ENCODE measurements at places on chromosomes 4 and X.
A peak's percentile ranks its signal among the peaks of the same experiment; 100 is the strongest.

DNA sequence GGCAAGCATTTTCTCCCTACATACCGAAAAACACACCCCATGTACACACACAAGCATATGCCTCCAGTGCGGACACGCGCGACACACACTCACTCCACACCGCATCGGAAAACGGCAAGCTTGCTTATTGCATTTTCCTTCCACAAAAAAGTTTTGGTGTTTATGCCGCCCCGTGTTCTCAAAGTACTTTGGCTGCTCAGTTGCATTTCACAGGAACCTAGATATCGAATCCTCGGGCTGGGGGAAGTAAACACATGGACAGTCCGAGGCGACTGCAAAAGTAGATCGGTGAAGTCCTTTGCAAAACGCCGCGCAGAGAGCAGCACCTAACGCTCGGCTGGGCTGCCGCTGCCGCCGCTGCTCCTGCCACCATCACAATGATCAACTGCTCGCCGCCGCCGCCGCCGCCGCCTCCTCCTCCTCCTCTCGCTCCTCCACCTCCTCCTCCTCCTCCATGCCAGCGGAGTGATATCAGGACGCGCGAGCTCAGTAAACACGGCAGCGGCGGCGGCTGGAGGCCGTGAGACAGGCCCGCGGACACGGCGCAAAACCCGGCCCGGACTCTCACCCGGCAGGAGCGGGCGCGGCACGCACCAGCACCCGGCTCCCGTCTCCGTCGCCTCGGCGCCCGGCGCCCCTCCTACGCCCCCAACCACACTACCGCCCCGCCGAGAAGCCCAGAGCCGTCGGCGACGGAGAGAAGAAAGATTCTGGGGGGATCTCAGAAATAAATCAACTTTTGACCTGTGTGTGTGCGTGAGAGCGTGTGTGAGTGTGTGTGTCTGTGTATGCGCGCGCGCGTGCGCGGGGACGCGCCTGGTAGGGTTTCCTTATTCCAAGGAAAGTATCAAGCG, at the start of gene MAML3:
Gene MAML3 (minus strand): TSS at position 467 of the 854 bp plus-strand sequence. CDS start 857 bp downstream, outside the sequence.
- peaks cover 3% of the 10 kb centered on the region for H3K36me3 ChIP-seq
- peak within 1 kb of the TSS; percentile 63 for H3K27ac ChIP-seq
- H3K4me1 ChIP-seq = peaks cover 57% of the 10 kb centered on the region
- peak within 1 kb of the TSS; percentile 86 for H3K4me3 ChIP-seq
- peak; percentile 76 for DNase-seq

DNA sequence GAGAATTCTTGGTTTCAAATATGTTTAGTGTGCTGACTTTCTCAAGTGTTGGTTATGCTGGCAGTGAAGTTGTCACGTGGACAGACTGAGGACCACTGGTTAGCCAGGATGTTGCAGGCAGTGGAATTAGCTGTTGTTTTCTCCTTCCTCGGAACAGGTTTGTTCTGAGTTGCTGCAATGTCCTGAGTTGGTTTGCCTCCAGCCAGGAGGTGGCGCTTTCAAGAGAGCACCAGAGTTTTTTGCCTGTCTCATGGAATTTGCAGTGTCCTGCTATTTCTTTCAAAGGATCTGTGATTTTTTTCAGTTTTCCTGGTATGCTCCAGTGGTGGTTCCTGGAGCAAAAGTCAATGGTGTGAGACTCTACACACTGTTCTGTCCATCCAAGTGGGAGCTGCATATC, 158.1 kb upstream of the CXorf66 start:
- peaks cover 3% of the 10 kb centered on the region for H3K27me3 ChIP-seq
- H3K4me1 ChIP-seq = no peaks in the 10 kb centered on the region
- no peaks in the 10 kb centered on the region for H3K36me3 ChIP-seq
- DNase-seq = no peak
- no peak overlapping the region for H3K4me3 ChIP-seq
- H3K27ac ChIP-seq = no peak overlapping the region

- H3K27me3 ChIP-seq = peaks cover 2% of the 10 kb centered on the region
- no peak overlapping the region for H3K4me3 ChIP-seq
- DNase-seq = no peak
- H3K4me1 ChIP-seq = no peaks in the 10 kb centered on the region
- no peak overlapping the region for H3K27ac ChIP-seq
These were observed 14.5 kb downstream of the PRSS48 start for GRCh38 chr4:151291485-151291884.

- no peak for DNase-seq
- no peak overlapping the region for H3K27ac ChIP-seq
- no peaks in the 10 kb centered on the region for H3K4me1 ChIP-seq
- no peaks in the 10 kb centered on the region for H3K27me3 ChIP-seq
These were observed 108.7 kb upstream of the PACRGL start for GRCh38 chr4:20591571-20591970.

GRCh38 chr4:143701365-143701764, 890 bp upstream of the FREM3 start:
- H3K27ac ChIP-seq = no peak overlapping the region
- no peaks in the 10 kb centered on the region for H3K36me3 ChIP-seq
- DNase-seq = no peak
- H3K4me1 ChIP-seq = peaks cover 9% of the 10 kb centered on the region
- peaks cover 29% of the 10 kb centered on the region for H3K27me3 ChIP-seq
- peak overlapping the region; percentile 52 for H3K4me3 ChIP-seq

DNA sequence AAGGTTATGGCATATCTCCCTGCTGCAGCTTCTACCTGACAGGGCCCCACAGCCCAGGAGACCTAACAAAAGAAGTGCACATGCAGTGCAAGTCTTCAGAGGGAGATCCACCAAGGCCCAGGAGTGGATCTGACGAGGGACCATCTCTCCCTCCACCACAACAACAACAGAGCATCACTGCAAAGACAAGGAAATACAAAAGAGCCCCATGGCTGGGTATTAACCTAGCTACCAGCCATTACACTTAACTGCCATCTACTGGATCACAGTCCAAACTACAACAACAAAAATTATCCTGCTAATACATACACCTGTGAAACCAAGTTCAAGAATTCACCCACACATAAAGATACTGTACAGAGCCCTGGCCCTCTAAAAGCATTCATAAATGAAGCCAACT, 280.2 kb upstream of the SLC7A11 start:
- no peaks in the 10 kb centered on the region for H3K4me1 ChIP-seq
- H3K4me3 ChIP-seq = no peak overlapping the region

DNA sequence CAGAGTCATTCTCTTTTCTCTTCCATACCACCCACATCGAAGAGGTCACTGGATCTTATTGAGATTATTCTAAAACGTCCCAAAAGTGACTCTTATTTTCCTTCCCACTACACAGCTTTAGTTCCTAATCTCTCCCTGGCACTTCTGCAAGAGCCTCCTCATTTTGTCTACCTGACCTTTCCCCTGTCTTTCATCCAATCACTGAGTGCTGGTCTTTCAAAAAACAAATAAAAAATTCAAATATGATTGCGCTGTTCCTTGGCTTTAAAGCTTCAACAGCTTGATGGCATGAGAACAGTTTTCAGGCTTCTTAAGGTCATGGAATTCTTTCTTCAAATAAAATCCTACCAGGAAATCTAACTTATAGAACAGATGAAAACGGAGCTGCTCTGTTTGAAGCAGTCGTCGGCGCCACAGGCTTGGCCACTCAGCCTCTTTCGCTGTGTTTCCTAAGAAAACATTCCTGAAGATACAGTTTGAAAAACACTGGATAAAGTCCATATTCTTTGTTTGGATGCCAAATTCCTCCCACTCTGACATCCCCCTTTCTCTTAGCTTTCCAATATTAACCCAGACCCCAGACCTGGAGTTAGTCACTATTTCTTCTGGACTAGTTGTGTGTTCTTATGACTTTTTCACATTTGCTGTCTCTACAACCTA, 12.5 kb downstream of the SYTL5 start:
- no peak overlapping the region for H3K4me3 ChIP-seq
- peaks cover 1% of the 10 kb centered on the region for H3K27me3 ChIP-seq
- no peak overlapping the region for H3K27ac ChIP-seq
- H3K36me3 ChIP-seq = no peaks in the 10 kb centered on the region
- no peaks in the 10 kb centered on the region for H3K4me1 ChIP-seq

- H3K27me3 ChIP-seq = no peaks in the 10 kb centered on the region
- H3K27ac ChIP-seq = no peak overlapping the region
- H3K4me3 ChIP-seq = no peak overlapping the region
- no peaks in the 10 kb centered on the region for H3K4me1 ChIP-seq
- H3K36me3 ChIP-seq = no peaks in the 10 kb centered on the region
These were observed 88.3 kb downstream of the CLCN4 start for GRCh38 chrX:10244915-10245622.

DNA sequence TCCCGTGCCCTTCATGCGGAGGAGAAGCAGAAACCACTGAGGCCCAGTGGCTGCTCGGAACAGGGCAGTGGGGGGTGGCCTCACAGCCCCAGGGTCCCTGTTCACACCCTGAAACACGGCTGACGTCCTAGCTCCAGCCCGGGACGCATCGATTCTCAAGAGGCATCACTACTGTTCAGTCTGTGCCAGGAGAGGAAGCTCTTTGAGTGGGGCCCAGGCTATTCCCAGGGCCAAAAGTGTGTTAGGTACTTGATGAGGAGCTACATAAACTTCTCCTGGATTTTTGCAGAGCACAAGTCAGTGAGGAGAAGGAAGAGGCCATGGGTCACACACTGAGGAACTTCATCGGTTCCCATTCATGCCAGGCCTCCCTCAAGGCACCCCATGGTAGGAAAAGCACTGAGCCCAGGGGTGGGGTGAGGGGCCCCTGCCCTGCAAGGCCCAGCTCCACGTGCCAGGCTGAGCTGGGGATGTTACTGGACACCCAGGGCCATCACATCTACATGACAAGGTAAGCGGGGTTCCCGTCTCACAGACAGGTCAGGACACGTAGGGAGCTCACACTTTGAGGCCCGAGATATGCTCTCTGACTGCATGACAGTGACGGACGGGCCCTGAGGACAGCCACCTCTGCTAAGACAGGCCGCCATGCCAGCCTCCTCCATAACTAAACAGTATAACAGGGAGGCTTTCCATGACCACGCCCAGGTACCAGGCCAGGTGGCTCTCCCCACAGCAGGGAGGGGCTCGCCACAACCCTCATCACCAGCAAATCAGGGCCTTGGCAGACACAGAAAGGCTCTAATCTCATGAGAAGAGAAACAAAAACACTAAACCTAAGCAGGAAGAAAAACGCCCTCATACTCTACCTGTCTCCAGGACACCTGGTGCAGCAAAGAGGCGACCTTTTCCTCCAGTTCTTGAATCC, 12.4 kb downstream of the TNIP2 start:
- peaks cover 68% of the 10 kb centered on the region for H3K36me3 ChIP-seq
- peaks cover 51% of the 10 kb centered on the region for H3K4me1 ChIP-seq
- no peak overlapping the region for H3K4me3 ChIP-seq
- no peak for DNase-seq
- no peaks in the 10 kb centered on the region for H3K27me3 ChIP-seq
- H3K27ac ChIP-seq = peak overlapping the region; percentile 96

GRCh38 chr4:683247-683897, 5.6 kb downstream of the SLC49A3 start:
- H3K36me3 ChIP-seq = no peaks in the 10 kb centered on the region
- no peaks in the 10 kb centered on the region for H3K27me3 ChIP-seq
- no peak overlapping the region for H3K27ac ChIP-seq
- no peaks in the 10 kb centered on the region for H3K4me1 ChIP-seq

GRCh38 chr4:86831262-86832130, 17.7 kb downstream of the SLC10A6 start:
- DNase-seq = no peak
- no peak overlapping the region for H3K27ac ChIP-seq
- H3K27me3 ChIP-seq = no peaks in the 10 kb centered on the region
- no peak overlapping the region for H3K4me3 ChIP-seq
- H3K36me3 ChIP-seq = no peaks in the 10 kb centered on the region

GRCh38 chr4:40337523-40337922, 2.4 kb downstream of the CHRNA9 start:
- H3K4me3 ChIP-seq = no peak overlapping the region
- peaks cover 3% of the 10 kb centered on the region for H3K27me3 ChIP-seq
- H3K4me1 ChIP-seq = peaks cover 7% of the 10 kb centered on the region
- DNase-seq = no peak

- no peak for DNase-seq
- no peaks in the 10 kb centered on the region for H3K36me3 ChIP-seq
- H3K4me1 ChIP-seq = no peaks in the 10 kb centered on the region
- no peak overlapping the region for H3K27ac ChIP-seq
- H3K27me3 ChIP-seq = no peaks in the 10 kb centered on the region
- no peak overlapping the region for H3K4me3 ChIP-seq
These were observed 489.8 kb upstream of the AMOT start for GRCh38 chrX:113330416-113330815.

- H3K27me3 ChIP-seq = peaks cover 1% of the 10 kb centered on the region
- H3K4me1 ChIP-seq = peaks cover 4% of the 10 kb centered on the region
- no peaks in the 10 kb centered on the region for H3K36me3 ChIP-seq
- H3K4me3 ChIP-seq = no peak overlapping the region
- H3K27ac ChIP-seq = no peak overlapping the region
- no peak for DNase-seq
These were observed 197.2 kb upstream of the VCX3A start for GRCh38 chrX:6732101-6732500.

- peaks cover 16% of the 10 kb centered on the region for H3K4me1 ChIP-seq
- peak overlapping the region; percentile 44 for H3K27ac ChIP-seq
- peak overlapping the region; percentile 26 for H3K4me3 ChIP-seq
- H3K27me3 ChIP-seq = no peaks in the 10 kb centered on the region
- peak; percentile 4 for DNase-seq
- H3K36me3 ChIP-seq = no peaks in the 10 kb centered on the region
These were observed 763.0 kb downstream of the DMD start for GRCh38 chrX:32448320-32448719.

GRCh38 chrX:113470166-113470565, 629.5 kb upstream of the AMOT start:
- H3K4me3 ChIP-seq = no peak overlapping the region
- no peak for DNase-seq
- no peaks in the 10 kb centered on the region for H3K4me1 ChIP-seq
- no peaks in the 10 kb centered on the region for H3K36me3 ChIP-seq
- no peak overlapping the region for H3K27ac ChIP-seq

DNA sequence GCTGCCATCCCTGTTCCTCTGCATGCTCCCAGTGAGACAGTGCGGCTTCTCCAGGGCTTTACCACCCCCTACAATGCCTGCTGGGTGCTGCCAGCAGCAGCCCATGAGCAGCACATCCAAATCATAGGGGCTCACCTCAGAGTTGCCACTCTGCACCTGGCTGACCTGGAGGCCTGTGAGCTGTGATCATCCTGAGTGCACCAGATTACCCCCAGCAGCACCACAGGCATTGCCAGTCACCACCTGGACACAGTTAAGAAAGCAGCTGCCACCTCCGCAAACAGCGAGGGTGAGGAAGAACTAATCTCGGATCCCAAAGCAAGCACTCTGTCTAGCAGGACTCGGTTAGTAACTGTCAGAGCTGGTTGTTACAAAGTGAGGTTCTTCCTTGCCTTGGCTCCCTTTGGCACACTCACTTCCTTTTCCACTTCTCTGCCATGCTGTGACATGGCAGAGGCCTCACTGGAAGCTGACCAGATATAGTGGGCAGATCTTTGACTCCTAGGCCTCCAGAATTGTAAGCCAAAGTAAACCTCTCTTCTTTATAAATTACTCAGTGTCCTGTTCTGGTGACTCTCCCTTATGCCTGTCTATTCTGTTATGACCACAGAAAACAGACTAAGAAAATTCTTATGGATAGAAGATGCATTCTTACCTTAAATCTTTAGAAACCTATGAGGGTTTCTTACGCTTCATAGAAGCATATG, 25.2 kb downstream of the LRIT3 start:
- H3K27me3 ChIP-seq = peaks cover 3% of the 10 kb centered on the region
- H3K4me3 ChIP-seq = no peak overlapping the region
- no peaks in the 10 kb centered on the region for H3K36me3 ChIP-seq
- no peak for DNase-seq

All from activated T-helper 1 cell treated with anti-CD3 and anti-CD28 coated beads, Interleukin-12 subunit alpha, Interleukin-12 subunit beta, Interleukin-2, Interleukin-4 antibody, amounts not matched to agents 30 ng/mL and 10 ng/mL and 1 ng/mL, durations not matched to agents 14 hours and 24 hours and 36 hours (primary cell).